Stimulated activated CD8-positive, alpha-beta memory T cell treated with anti-CD3 and anti-CD28 coated beads, Interleukin-4, amount 100 ng/mL, for 1 hour (primary cell): ENCODE measurements at places on chromosomes 5 and 9.

DNA sequence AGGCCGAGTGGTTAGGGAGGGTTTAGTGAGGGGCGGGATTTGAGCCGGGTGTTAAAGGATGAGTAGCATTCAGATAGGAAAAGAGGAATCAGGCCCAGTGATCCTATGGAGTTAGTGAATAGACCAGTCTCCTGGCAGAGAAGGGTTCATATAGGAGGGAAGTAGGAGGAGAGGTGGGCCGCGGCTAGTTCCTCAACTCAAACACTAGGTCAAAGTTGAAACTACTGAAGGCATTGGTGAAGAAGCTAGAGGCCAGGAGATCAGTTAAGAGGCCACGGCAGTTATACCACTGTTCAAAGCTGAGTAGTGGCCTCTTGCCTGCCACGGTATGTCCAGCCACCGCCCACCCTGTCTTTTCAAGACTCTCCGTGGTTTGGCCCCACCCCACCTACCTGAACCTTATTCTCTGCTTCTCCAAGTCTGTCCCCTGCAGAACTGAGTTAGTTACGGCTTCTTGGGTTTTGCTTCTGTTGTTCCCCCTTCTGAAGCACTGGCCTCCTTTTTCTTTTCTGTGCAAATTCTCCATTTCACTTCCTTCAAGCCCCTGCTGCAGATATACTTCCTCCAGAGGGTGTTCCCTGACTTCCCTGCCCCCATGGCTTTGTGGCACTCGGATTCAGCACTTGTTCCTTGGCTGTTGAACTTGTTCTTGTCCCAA is 1.8 kb downstream of the ZBTB34 start:
- DNase-seq: no peak

DNA sequence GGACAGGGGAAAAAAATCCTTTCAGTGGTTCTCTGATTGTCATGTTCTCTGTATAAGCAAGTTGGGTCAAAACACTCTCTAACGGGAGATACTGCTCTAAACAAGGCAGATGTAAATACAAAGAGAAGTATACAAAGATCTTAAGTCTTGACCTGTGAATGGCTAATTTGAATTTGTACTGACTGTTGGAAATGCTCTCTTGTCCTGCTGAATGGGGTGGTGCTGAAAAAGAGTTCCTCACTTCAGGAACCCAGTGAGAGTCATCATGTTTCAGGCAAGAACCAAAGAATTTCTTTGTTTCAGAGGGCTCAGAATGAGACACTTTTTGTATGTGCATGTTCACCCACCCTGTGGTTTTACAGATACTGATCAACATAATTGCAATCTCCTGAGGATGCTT is 461.0 kb downstream of the NR2F1-AS1 start:
- DNase-seq: no peak

DNA sequence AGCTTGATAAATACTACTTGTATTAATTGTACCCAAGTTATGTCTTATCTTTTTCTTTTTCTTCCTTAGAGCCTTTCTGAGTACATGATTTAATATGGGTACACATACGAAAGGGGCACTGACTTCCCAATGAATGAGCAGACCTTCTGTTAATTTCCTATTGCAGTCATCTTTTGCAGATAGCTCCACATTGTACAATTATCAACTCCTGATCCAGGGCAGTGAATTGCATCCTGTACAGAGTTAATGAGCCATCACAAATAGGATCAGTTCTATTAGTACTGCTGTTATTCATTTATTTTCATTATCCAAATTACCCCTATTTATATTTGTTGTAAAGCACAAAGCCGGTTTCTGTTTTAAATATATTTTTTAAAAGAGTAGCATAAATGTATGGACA is 105.6 kb downstream of the ADAMTSL1 start:
- DNase-seq: no peak

DNA sequence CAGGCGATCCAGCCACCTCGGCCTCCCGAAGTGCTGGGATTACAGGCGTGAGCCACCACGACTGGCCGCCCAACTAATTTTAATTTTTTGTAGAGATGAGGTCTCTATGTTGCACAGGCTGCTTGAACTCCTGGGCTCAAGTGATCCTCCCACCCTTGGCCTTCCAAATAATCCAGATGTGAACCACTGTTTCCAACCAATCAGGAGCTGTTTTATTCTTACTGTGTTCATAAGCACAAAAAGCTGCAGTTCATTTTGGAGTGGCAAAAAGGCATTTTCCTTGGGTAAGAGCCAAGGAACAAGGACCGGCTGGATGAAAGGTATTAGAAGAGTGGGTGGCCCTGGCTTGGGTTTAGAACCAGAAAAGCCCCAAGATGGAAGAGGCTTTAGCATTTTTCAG is 5.2 kb upstream of the SLC27A4 start:
- DNase-seq: no peak

DNA sequence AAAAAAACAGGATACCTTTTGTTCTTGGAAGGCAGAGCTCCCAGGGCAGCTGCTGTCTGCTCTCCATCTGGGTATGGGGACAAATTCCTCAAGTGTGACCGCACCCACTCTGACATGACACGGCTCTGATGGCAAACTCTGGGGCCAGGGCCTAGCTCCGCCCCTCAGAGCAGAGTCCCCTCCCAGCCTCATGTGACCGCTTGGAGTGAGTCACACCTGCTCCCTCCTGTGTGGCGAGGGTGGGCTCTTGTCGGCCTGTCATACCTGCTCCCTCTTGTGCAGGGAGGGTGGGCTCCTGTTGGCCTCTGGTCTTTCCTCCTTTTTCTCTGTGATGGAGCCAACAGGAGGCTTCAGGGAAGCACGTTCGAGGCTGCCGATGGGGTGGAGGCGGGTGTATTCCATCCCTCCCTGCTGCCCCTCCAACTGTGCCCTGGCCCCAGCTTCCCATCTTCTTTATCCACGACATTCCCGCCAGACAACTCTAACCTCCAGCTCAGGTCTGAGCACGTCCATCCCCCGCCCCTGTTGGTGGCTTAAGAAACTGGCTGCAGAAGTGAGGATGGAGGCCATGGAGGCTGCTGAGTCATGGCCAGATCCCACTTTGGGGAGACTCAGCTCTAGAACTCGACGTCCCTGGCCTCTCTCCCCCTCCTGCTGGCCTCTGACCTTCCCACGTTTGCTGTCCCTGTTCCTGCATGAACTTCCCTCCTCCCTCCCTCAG is 65.3 kb downstream of the OLFM1 start:
- DNase-seq: no peak

DNA sequence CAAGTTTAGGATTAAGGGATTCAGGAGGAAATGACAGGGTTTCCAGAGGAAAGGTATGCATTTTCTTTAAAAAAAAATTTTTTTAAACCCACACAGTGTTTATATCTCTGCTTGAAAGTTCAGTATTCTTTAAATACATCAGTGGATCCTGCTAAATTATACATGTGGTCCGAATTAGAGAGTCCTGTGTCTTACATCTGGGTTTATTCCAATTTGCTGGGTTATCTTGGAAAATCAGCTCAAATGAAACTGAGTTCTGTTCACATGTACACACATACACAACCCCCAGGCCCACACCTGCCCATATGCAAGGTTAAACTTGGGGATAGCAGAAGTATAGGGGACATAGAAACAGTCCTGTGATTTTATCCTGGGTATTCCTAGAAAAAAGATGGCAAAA is 493.7 kb downstream of the ZNF608 start:
- no peak for DNase-seq

GRCh38 chr5:140038373-140038957 is 4.6 kb downstream of the NRG2 start:
- no peak for DNase-seq

GRCh38 chr5:133977161-133977787 is 8.8 kb upstream of the C5orf15 start:
- DNase-seq: no peak

GRCh38 chr5:34007201-34007620 is 639 bp downstream of the AMACR start:
- DNase-seq: no peak

- no peak for DNase-seq
Observed at GRCh38 chr5:122500245-122501088, 188.4 kb downstream of the SNCAIP start.
